ENCODE measurements at places on chromosomes 7 and 10. TPM values are rescaled to one million over a fixed set of nuclear protein-coding genes. Genes with fewer than 3 reads are reported as not detected.

DNA sequence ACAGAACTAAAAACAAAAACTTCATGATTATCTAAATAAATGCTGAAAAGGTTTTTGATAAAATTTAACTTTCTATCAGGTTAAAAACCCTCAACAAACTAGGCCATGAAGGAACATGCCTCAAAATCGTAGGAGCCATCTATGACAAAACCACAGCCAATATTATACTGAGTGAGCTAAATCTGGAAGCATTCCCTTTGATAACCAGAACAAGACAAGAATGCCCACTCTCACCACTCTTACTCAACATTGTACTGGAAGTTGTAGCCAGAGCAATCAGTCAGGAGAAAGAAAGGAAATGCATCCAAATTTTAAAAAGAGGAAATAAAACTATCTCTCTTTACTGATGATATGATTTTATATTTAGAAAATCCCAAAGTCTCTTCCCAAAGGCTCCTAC, 228.7 kb downstream of the CHRM2 start:
- H3K36me3 ChIP-seq = no peaks in the 10 kb centered on the region
- no peak for DNase-seq
- no peak overlapping the region for H3K4me3 ChIP-seq
- no peaks in the 10 kb centered on the region for H3K27me3 ChIP-seq
- no peaks in the 10 kb centered on the region for H3K4me1 ChIP-seq

Gene CDC14C
- total RNA-seq = not detected

- no peaks in the 10 kb centered on the region for H3K36me3 ChIP-seq
- no peak overlapping the region for H3K4me3 ChIP-seq
- no peaks in the 10 kb centered on the region for H3K27me3 ChIP-seq
- no peaks in the 10 kb centered on the region for H3K4me1 ChIP-seq
- DNase-seq = no peak
Observed at GRCh38 chr7:119556436-119556835, 716.5 kb upstream of the KCND2 start.

Gene NXPH1
- not detected for total RNA-seq

Gene CASP2
- total RNA-seq = 11.7 TPM

Gene HKDC1
- 1.5 TPM for total RNA-seq

Gene SLC16A12
- total RNA-seq = 0.83 TPM

All from esophagus muscularis mucosa (tissue), 4 donors.